H4 (cell line): ENCODE measurements at places on chromosomes 1 and 21.

GRCh38 chr1:215003686-215004085, 78.9 kb upstream of the KCNK2 start:
- DNase-seq: no peak

DNA sequence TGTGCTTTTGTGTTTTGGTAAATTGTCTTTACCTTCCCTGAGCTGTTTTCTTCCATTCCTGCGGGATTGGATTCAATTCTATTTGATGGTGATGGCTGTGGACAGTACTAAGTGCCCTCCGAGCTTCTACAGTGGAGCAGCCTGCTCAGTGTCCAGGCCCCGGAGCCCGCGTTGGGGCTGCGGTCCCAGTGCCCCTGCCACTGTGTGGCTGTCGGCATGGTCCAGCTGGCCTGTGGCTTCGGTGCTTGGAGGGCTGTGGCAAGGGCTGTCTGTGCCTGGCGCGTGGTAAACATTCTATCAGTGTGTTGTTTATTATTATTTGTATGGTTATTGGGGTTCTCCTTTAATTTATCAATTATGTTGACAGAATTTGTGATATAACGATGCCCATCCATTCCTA, 109.1 kb upstream of the COL6A1 start:
- DNase-seq: no peak

- no peak for DNase-seq
Measured at GRCh38 chr1:28582248-28582615, 9.8 kb upstream of the RAB42 start.

- no peak for DNase-seq
Measured at GRCh38 chr1:47924270-47925048, 72.7 kb downstream of the TRABD2B start.

DNA sequence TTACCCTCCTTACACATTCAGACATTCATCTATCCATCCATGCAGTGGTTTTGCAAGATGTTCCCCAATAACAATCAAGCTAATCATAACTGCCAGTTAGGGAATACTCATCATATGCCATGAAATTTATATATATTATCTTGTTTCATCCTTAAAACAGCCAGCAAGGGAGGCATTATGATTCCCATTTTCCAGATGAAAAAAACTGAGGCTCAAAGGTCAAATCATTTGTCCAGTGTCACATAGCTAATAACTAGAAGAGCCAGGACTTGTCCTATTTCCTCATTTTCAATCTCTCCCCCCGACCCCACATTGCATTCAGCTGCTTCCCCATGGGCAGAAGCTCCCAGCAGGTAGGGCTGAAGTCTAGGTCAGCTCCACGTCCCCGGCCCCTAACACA, 7.0 kb upstream of the COL8A2 start:
- no peak for DNase-seq

GRCh38 chr21:29265690-29266479, 32.8 kb upstream of the BACH1 start:
- DNase-seq: no peak

GRCh38 chr1:17684810-17685209, 70.3 kb upstream of the ACTL8 start:
- DNase-seq: no peak

DNA sequence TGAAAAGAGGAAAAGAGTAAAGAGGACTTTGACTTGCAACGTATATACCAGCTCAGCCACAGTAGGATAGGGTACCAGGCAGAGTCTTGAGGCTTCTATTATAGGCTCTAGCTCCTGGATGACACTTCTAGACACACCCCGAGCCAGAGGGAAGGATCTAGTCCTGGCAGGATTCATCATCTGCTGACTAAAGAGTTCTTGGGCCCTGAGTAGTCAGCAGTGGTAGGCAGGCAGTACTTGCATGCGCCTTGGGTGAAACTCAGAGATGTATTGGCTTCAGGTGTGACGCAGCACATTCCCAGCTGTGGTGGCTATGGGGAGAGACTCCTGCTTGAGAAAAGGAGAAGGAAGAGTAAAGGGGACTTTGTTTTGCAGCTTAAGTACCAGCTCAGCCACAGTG, 162.3 kb upstream of the APP start:
- no peak for DNase-seq
